ENCODE measurements at places on chromosomes 6 and 20.

GRCh38 chr6:76495909-76496308 lies 423.4 kb upstream of the IMPG1 start:
- no peak for DNase-seq

GRCh38 chr20:22561965-22562577 lies 22.3 kb downstream of the FOXA2 start:
- DNase-seq: no peak

GRCh38 chr20:63876489-63877036 lies 11.5 kb downstream of the TPD52L2 start:
- no peak for DNase-seq

DNA sequence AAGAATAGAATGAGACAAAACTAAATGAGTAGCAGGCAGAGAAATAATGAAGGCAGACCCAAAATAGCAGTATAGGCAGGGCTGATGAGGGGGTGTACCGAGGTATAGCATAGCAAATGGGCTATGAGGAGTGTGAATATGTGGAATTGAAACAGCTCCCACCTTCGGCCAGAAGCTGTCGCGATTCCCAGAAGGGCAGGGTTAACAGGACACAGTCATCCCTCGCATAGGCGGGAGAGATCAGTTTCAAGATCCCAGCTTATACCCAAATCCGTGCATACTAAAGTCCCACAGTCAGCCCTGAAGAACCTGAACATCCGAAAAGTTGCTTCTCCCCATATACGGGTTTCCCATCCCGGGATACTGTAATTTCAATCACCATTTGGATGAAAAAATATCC lies 82.7 kb downstream of the PTPRK start:
- DNase-seq: no peak

- peak; percentile 78 for DNase-seq
These were observed at the start of gene SASH1 for GRCh38 chr6:148342350-148343046. Gene SASH1, plus strand, starts transcription at chr6:148342838. Its CDS starts 230 bp downstream, at chr6:148343068.

DNA sequence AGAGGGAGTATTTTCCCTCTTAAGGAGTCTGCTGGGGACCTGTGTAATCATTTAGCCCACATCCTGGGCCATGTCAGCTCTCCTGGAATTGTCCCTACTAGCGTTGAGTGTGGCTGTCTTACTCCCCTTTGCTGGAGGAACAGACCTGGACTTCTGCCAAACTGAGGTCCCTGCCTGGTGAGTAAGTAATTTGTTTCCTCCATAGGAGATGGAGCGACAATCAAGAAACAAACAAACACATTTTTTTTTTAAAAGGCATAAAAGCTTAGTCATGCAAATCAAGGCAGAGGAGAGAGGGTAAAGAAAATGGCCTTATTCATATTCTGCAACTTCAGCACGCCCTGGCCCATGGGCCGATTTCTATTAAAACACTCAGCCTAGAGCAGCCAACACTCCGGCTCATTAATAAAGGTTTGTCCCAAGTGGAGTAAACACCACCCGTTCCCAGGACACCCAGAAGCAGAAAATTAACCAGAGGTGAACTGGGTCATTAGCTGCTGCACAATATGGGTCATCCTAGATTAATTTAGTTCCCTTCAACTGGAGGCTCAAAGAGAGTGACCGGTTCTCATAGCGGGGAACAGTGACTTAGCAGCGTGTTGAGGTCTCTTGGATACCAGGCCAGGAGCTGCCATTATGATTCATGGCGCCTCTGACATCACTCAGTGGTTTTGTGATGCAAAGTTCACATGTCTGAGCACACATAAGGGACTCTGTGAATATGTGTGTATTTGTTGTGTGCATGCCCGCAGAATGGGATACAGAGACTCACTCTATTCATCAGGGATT lies 165.0 kb upstream of the SULF2 start:
- DNase-seq: no peak

DNA sequence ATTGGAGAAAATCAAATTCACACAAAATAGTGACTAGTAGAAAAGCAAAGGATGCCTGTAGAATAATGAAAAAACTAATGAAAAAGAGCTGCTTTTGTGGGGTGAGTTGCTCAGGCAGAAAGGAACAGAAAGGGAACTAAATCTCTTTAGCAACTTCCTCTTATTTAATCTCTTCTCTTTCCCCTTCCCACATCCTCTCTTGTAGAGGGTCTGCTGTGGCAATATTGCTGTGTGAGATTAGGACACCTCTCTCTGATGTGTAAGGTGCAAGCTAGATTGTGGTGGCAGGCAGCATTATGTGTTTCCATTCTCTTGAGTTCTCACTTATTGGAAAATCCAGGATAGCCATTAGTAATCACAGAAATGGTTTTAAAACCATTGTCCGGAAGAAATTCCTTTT lies 49.7 kb downstream of the SYNE1 start:
- DNase-seq: no peak

- DNase-seq: no peak
These were observed 28.0 kb downstream of the HFE start for GRCh38 chr6:26115226-26115625.
